Activated naive CD8-positive, alpha-beta T cell treated with anti-CD3 and anti-CD28 coated beads, Interleukin-2, amount 50 U/mL, for 24 hours (primary cell): ENCODE measurements at places on chromosomes 13 and 19.

GRCh38 chr19:3618144-3618810 is 8.3 kb downstream of the CACTIN start:
- H3K4me3 ChIP-seq: no peak overlapping the region
- H3K36me3 ChIP-seq: peaks cover 6% of the 10 kb centered on the region
- no peaks in the 10 kb centered on the region for H3K27me3 ChIP-seq
- H3K4me1 ChIP-seq: peaks cover 12% of the 10 kb centered on the region
- peak; percentile 76 for DNase-seq

GRCh38 chr13:32530841-32531253 is 7.7 kb downstream of the N4BP2L2 start:
- H3K36me3 ChIP-seq: peaks cover 61% of the 10 kb centered on the region
- H3K4me1 ChIP-seq: peaks cover 80% of the 10 kb centered on the region
- peak overlapping the region; percentile 50 for H3K4me3 ChIP-seq
- H3K27me3 ChIP-seq: no peaks in the 10 kb centered on the region
- peak overlapping the region; percentile 76 for H3K27ac ChIP-seq

GRCh38 chr19:35514282-35514809 is 897 bp upstream of the DMKN start:
- no peak overlapping the region for H3K27ac ChIP-seq
- H3K36me3 ChIP-seq: no peaks in the 10 kb centered on the region
- peaks cover 42% of the 10 kb centered on the region for H3K27me3 ChIP-seq
- no peak for DNase-seq

DNA sequence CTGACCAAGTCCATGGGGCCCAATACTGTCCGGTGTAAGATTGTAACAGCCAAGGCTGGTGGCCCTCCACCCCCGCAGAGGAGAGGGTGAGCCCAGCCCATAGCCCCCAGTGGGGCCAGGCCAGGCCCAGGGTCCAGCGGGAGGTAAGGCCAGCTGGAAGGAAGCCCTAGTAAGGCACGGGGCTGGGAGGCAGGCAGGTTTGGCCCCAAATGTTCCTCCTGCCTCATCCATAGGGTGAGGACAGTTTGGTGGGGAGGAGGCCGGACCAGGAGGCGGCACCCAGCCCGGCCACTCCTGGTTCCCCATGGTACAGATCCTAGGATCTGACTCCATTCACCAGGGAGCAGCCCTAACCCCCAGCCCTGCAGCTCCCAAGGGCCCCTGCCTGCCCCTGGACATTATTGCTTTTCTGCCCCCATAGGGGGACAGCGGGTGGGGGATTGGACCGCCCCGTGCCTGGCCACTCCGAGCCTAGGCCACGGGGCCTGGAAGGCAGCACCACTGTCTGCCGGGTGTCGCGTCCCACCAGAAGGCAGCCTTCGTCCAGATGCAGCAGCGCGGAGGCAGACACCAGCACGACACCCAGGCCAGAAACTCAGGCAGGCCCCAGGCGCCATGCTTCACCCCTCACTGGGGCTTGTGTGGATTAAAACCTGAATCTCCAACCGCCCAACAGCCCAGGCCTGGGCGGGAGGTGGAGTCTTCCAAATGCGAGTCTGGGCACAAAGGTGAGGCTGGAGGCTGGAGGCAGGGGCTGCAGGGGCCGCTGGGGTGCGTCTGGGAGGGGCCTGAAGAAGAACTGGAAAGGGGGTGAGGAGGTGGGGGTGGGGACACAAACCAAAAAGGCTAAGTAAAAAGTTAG is 6.7 kb upstream of the CCNP start:
- peaks cover 22% of the 10 kb centered on the region for H3K4me1 ChIP-seq
- H3K27me3 ChIP-seq: no peaks in the 10 kb centered on the region
- H3K36me3 ChIP-seq: peaks cover 3% of the 10 kb centered on the region
- no peak overlapping the region for H3K4me3 ChIP-seq

GRCh38 chr13:78033509-78033908 is 114.9 kb upstream of the EDNRB start:
- H3K4me3 ChIP-seq: no peak overlapping the region
- no peaks in the 10 kb centered on the region for H3K4me1 ChIP-seq
- no peak overlapping the region for H3K27ac ChIP-seq
- peaks cover 4% of the 10 kb centered on the region for H3K27me3 ChIP-seq
